ENCODE measurements at places on chromosomes 7 and 10.

DNA sequence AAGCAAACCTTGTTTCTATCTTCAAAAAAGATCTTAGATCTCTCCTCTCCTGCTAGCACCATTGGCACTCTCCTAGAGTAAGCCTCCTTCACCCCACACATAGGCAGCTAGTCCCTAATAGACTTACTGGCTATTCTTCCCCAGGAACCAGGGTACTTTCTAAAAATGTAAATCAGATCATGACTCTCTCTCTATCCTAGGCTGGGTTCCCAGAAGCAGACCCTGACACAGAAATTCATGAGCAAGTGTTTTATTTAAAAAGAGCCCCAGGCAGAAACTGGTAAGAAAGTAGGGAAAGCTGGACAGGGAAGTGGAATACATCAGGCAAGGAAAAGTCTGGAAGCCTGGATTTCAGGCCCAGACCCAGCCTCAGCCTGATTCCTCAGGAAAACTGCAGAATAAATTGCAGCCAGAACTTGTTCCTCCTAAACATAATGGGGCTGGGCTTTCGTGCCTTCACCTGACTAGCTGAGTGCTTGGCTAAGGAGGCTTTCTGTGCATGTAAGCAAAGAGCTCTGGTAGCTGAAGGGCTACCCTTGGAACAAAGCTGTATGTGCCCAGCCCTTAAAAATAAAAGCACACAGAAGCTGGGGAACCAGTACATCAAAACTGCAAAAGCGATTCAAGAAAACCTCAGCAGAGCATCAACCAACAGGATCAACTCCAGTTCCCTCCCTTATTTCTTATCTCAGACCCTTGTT is 18.8 kb upstream of the SORBS1 start:
- no peak for DNase-seq

GRCh38 chr10:125049216-125049881 is 107.4 kb downstream of the ZRANB1 start:
- DNase-seq, result no peak

DNA sequence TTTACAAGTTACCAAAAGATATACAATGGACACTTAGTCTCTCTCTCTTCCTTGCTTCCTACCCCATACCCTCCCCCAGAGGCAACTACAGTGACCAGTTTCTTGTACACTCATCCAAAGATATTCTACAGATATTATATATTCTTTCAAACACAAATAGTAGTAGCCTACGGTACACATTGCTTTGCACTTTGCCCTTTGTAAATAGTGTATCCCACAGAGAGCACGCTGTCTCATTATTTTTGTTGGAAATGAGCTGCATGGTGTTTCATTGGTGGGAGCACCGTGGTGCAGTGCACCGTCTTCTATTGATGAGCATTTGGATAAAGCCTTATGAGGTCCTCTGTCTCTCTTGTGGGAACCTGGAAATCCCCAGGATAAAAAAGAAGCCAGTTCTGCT is 24.2 kb downstream of the STRA8 start:
- no peak for DNase-seq

GRCh38 chr10:95403700-95404461 is 113.1 kb upstream of the PDLIM1 start:
- no peak for DNase-seq

- DNase-seq, result no peak
Observed at GRCh38 chr10:98038288-98038687, 7.9 kb upstream of the CRTAC1 start.

- DNase-seq, result peak; percentile 53
Observed at GRCh38 chr7:31373337-31374289, 33.1 kb upstream of the NEUROD6 start.

GRCh38 chr7:106621393-106622132 is 39.4 kb downstream of the CCDC71L start:
- DNase-seq, result no peak
